Psoas muscle (tissue), 8 donors: ENCODE measurements at places on chromosomes 6 and 20. TPM values are rescaled to one million over a fixed set of nuclear protein-coding genes. Genes with fewer than 3 reads are reported as not detected.

- DNase-seq, result no peak
Measured at GRCh38 chr6:15894973-15895725, 232.3 kb upstream of the DTNBP1 start.

DNA sequence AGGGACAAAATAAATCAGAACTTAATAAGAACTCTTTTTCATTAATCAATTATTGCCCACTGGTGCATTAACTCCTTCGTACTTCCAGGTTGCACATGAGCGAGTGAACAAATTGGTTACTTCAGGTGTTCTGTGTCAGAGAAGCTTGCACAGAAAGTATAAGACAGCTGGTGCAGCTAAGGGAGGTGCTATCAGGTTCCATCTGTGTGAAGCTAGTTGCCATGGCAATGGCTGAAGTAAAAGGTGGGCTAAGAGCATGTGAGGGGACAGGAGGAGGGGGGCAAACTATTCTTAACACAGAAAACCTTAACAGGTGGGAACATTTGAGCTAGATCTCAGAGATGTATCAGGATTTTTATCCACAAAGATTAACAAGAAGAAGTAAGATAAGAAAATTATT, 81.6 kb downstream of the MANEA start:
- no peak for DNase-seq

DNA sequence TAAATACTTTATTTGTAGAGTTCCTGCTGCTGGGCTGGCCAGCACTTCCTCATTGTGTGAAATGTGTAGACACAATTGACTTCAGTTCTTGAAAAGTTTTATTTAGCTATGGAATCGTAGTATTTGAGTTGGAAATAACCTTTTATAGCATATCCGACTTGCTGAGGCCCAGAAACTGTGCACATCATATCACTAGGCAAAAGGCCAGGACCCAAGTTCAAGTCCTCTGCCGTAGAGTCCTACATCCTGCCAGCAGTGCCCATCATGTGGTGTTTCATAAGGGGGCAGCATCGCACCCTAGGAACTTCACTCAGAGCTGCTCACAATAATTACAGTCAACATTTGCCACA, 207.7 kb upstream of the SNX9 start:
- DNase-seq, result no peak

- no peak for DNase-seq
Measured at GRCh38 chr20:50337521-50338466, 147.2 kb downstream of the CEBPB start.

- no peak for DNase-seq
Measured at GRCh38 chr6:57013521-57013926, 33.0 kb upstream of the KIAA1586 start.

DNA sequence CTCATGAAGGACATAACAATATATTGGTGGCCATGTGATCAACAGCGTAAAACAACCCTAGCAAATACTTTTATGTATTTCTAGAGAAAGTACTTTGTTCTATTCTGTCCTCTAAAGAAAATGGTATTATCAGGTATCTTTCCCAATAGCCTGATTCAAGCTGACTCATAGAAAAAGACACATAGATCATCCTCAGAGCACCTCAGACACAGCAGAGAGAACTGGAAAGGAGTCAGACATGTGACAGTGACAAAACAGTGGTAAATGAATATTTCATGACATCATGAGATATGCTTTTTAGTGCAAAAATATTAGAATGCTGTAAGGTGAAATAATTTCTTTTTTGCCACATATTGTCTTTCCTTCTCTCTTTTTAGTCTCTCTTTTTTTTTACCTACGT, 1355.0 kb upstream of the MAP3K7 start:
- no peak for DNase-seq

GRCh38 chr20:17935186-17935585, 33.4 kb downstream of the SNX5 start:
- no peak for DNase-seq

- DNase-seq, result no peak
Measured at GRCh38 chr20:24627926-24628325, 158.5 kb downstream of the SYNDIG1 start.

DNA sequence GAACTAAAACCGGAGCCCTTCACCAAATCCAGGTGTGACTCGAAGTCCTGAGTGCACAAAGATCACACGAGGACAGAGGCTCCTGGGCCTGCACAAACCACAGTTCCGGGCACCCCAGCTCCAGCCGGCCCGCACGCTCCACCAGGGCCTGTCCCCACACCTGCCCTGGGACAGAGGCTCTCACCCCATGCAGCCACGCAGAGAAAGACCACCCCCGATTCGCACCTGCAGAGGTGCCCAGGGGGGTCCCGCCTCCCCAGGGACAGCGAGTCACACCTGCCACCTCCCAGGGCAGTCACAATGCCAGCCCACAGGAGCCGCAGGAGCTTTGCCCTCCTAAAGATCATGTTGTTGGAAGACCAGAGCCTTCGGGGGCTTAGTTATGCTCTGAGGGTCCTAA, 25.4 kb upstream of the MRGBP start:
- DNase-seq, result peak; percentile 5

DNA sequence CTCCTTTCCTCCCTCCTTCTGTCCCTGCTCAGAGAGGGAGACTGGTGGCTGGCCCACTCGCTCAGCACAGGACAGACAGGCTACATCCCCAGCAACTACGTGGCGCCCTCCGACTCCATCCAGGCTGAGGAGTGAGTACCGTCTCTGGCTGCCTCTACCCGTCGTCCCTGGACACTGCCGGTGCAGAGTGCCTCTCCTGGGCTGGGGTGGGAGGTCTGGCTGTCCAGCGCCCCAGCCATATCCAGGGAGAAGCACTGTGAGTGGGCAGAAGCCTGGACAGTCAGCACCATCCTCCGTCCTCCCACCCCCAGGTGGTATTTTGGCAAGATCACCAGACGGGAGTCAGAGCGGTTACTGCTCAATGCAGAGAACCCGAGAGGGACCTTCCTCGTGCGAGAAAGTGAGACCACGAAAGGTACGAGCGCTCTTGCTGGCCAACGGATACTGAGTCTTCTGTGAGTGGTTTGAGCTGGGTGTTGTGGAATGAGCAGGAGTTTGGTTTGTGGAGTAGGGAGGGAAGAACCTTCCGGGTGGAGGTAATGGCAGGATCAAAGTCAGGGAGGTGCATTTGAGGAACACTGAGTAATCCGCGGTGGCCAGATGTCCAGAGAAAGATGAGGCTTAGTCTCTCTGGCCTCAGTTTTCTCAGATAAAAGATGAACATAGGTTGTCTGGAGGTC, 48.1 kb downstream of the SRC start:
- DNase-seq, result peak; percentile 2

DNA sequence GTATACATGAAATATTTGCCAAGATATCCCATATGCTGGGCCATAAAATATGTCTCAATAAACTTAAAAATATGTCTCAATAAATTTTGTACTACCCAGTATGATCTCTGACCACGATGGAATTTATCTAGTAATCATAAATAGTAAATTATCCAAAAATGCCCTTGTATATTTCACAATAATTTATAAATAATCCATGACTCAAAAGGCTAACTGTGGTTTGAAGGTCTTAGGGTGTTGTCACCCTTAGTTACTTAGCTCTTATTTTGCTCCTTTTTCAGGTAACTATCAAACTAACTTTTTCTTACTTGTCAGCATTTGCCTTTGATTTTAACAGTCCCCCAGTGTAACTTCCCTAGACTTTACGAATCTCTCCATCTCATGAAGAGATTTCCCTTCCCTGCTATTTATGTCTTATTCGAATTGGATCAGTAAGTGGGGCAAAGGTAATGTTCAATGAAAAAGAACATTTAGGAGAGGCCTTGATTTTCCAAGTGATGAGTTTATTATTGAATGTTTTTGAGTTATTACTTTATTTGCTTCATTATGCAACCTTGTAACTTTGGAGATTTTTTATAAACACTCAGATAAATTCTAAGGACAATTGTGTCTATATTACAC, 109.0 kb upstream of the THBS2 start:
- DNase-seq, result no peak

DNA sequence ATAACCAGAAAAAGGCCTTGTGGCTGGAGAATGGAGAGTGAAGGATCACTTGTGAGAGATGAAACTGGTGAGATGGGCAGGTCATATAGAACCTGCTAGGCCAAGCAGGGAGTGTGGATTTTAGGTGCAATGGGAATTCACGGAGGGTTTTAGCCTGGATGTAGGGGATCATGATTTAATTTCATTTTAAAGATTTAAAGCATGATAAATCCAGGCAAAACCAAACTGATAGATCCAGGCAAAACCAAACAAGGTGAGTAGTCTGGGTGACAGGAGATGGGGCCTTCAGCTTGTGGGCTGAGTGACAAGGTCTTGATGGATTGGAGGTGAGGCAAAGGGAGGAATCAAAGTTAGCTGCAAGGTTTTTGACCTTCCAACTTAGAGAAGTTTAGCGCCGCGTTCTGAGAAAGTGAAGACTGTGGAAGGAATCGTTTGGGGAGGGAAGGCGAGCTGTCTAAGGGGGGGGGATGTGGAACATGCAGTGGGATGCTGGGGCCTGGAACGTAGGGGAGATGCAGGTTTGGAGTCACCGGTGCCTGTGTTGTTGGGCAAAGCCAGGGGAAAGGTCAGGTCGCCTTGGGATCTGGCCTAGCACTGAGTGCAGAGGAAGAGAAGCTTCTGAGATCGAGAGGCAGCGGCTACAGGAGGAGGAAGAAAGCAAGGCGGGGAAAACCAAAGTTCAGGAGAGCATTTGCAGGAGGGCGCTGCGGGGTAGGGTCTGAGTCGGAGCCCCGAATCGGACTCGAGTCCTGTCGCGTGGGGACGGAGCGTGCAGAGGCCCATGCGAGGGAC, 1.3 kb upstream of the PLCG1 start:
- DNase-seq, result no peak

DNA sequence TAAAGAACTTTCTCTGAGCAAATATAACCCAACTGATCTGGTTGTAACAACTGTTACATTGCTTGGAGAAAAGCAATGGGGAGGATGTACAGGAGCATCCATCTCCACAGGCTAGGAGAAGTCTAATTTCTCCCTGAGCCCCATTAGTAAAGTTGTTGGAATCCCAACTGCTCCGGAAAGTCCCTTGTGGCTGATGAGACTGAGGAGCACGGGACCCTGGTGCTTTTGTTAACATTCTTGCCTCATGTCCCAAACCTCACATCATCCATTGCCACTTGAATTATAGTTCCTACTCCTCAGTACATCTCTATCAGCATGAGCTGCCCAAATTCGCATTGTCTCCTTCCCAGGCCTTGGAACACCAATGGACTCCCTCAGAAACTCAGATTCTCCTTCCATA, 260.6 kb upstream of the BMP2 start:
- no peak for DNase-seq

- no peak for DNase-seq
Measured at GRCh38 chr20:5395932-5396727, 79.4 kb upstream of the PROKR2 start.

DNA sequence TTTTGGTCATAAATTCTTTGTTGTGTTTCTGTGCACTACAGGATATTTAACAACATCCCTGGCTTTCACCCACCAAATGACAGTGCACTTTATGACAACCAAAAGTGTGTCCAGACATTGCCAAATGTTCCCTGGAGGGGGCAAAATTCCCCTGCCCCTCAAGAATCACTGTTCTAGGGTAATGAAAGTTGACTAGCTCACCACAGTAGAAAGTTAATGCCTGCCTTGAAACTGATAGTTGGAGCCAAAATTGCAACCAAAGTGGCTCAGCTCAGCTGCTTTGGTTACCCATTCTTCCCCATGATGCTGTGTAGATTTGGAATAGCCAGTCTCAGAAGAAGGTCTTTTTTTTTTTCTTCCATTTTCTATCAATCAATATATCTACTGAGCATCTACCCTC, 150.6 kb downstream of the RALGAPA2 start:
- DNase-seq, result no peak

DNA sequence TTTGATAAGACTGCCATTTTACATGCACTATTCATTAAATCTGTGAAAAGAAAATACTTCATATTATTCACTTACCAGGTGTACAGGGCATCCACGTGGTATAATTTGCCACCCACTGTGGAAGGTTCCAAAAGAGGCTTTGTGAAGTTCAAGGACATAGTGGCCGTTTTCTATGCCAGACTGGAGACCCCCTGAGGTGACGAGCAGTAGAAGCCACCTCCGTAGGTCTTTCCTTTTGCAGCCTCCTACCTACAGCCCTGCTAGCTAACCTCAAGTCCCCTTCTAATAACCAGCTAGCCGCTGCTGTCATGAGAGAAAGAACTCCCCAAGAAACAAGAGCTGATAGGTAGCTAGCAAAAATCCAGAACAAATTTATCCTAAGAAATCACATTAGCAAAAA, 110.5 kb downstream of the ARHGAP18 start:
- DNase-seq, result no peak

DNA sequence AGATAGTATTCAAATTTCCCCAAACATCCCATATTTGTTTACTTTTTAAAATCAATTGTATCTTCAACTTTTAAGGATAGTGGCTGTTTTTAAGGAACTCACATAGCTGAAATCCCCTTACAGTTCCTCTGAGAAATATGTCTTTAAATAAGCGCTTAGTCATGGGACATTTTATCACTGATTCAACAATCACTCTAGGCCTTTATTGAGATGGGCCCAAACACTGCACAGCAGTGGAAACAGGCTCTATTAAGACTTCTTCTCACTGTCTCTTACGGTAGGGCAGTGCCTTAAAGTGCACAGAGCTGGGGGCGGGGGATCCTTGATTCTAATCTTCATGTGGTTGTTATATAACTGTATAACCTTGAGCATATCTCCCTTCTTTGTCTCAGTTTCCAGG, 59.8 kb upstream of the RREB1 start:
- DNase-seq, result no peak

- DNase-seq, result no peak
Measured at GRCh38 chr6:135217663-135218062, 36.6 kb downstream of the MYB start.

GRCh38 chr6:134081506-134081905, 29.1 kb upstream of the SLC2A12 start:
- DNase-seq, result no peak

GRCh38 chr6:8439601-8440268, 4.4 kb upstream of the SLC35B3 start:
- no peak for DNase-seq

- DNase-seq, result no peak
Measured at GRCh38 chr20:51335329-51335841, 207.1 kb downstream of the NFATC2 start.

GRCh38 chr6:108526739-108527174, 34.0 kb upstream of the FOXO3 start:
- no peak for DNase-seq

GRCh38 chr6:32558426-32559057, 28.5 kb upstream of the HLA-DRB5 start:
- no peak for DNase-seq

Gene CASS4
- polyA plus RNA-seq, result 0.14 TPM

Gene FAM83B
- 0.07 TPM for polyA plus RNA-seq

Gene BNIP5
- polyA plus RNA-seq, result not detected

Gene GSTA3
- not detected for polyA plus RNA-seq

Gene TULP1
- 0.08 TPM for polyA plus RNA-seq

Gene OPRL1
- 0.03 TPM for polyA plus RNA-seq

Gene FAM217A
- not detected for polyA plus RNA-seq

Gene ZNF341
- polyA plus RNA-seq, result 2.5 TPM

Gene HLA-E
- 168 TPM for polyA plus RNA-seq

Gene ADGRG6
- 0.59 TPM for polyA plus RNA-seq

Gene EFCAB8
- 0.03 TPM for polyA plus RNA-seq

Gene CGA
- 0.18 TPM for polyA plus RNA-seq

Gene HACE1
- 3.1 TPM for polyA plus RNA-seq
